ENCODE measurements at places on chromosomes 4 and X.

DNA sequence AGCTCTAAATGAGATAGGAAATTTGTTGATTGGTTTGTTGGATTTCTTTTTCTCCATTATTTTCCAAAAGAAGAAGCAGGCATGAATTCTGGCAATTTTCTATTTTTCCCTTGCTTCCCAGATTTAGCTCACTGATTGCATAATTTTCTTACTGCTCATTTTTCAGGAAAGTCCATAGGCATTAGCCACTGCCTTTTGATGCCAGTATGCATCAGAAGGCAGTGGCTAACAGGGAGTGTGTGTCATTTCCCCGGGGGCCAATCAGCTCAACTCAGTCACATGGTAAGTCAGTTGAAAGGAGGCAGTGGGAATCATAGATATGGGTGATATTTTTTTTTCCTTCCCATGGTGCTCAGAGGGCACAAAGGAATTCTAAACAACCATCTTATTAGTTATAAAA is 156.7 kb downstream of the TRIML1 start:
- no peak for DNase-seq

DNA sequence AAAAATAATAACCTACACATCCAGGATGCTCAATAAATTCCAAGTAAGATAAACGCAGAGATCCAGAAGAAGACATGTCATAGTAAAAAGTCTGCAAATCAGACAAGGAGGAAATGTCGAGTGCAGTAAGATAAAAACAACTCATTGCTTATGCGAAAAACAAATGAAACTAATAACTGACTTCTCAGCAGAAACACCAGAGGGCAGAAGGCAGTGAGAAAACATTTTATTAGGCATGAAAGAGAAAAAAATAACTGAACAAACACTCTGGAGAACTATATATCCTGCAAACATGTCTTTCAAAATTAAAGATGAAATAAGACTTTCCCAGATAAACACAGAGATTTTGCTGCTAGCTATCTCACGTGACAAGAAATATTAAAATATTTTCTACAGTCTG is 201.3 kb upstream of the CTSO start:
- no peak for DNase-seq

DNA sequence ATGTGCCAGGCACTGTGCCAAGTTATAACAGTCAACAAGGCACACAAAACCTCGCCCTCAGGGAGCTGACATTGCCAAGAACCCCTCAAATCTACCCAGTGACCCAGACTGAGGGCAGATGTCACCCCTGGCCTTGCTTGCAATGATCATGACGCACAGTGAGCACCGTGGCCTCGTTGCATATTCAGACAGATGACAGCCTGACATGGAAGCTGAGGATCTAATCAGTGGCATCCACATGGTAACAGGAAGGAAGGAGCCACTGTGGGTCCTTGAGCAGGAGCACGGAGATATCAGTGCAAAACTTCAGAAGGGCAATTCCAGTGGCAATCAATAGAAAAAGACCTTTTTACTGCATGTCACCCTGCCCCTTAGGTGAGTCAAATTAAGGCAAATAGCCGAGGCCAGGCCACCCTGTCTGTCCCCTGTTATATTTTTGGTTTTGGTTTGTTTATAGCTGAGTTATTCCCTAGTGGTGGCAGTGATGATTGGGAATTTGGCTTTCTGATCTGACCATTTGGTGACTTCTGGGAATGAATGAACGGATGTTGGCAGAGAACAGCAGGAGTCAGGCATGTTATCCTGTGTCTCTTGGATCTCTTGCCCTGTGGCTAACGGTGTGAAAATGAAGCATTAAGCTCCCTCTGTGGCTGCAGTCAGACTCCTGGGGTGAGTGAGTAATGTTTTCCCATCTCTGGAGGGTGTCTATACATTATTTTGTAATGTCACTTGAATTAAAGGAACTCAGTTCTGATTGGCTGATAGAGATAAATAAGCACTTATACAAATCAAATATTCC is 20.4 kb downstream of the WDR13 start:
- peak; percentile 82 for DNase-seq

DNA sequence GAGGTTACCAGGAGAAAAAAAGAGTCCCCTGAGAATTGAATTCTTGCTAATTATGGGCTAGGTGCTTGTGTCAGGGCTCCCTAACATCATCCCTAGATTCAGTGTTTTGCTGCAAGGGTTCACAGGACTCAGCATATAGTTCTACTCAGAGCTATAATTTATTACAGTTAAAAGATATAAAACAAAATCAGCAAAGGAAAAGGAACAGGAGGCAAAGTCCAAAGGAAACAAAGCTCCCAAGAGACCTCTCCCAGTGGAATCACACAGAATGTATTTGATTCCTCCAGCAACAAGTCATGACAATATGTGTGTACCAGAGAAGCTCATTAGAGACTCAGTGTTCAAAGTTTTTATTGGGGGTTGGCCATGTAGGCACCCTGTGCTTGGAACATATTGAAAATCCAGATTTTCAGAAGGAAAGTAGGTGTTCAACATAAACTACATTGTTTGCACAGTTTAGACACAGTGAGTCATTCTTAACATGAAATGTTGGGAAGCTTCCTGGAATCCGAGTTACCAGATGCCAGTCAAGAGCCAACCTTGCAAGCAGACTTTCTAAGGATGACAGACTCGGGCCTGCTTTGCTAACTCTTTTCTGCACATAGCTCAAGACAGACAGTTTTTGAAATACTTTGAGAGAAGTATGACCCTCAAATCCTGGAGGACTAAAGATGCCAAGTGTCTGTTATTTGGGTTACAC is 311.3 kb upstream of the EMCN start:
- no peak for DNase-seq

GRCh38 chr4:13857800-13858199 is 230.3 kb upstream of the BOD1L1 start:
- no peak for DNase-seq
